Stimulated activated CD4-positive, alpha-beta T cell treated with anti-CD3 and anti-CD28 coated beads, TNF-alpha, amount 100 ng/mL, for 24 hours (primary cell): ENCODE measurements at places on chromosomes 12 and 14.

- no peak for DNase-seq
These were observed 92.6 kb downstream of the DNAI7 start for GRCh38 chr12:25102402-25102801.

DNA sequence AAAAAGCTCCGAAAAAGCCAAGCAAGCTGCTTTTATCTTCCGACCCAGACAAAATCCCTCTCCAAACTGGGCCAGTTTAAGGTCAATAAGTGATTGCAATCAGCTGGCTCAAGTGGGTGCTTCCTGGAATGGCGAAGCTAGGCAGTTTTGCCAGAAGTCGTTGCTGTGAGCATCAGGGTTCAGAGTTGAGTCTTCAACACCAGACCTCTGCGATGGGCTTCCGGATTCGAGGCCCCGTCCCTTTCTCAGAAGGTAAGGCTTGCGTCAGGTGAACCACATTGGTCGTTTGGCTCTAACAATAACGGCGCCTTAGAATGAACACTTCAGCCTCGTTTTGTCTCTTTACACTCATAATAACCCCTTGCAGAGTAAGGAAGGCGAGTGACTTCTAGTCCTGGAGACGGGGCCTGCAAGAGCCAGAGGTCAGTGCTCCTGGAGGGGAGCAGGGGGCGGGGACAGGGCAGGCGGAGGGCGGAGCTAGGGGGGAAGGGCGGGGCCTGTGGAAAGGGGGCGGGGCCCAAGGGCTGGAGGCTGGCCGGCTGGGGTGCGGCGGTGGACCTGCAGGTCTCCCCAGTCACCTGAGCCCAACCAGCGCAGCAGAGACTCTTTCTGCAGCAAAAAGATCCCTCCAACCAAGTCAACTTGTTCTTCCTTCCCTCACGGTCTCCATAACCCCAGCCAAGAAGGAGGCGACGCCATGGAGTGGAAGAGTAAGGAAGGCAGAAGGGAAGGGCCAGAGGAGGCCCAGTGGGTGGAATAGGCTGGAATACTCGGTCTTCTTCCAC, 34.0 kb upstream of the NFYB start:
- DNase-seq = no peak

- DNase-seq = no peak
These were observed 16.8 kb downstream of the CLMN start for GRCh38 chr14:95302667-95303506.

- no peak for DNase-seq
These were observed 253.3 kb upstream of the DIO2 start for GRCh38 chr14:80464531-80465149.

- no peak for DNase-seq
These were observed 94.4 kb downstream of the TBC1D30 start for GRCh38 chr12:64918801-64919200.

- no peak for DNase-seq
These were observed 308.6 kb downstream of the CCDC91 start for GRCh38 chr12:28498850-28499249.

GRCh38 chr12:62916632-62917425, 18.1 kb downstream of the PPM1H start:
- DNase-seq = no peak

GRCh38 chr14:98130691-98131090, 1141.3 kb downstream of the BCL11B start:
- no peak for DNase-seq

DNA sequence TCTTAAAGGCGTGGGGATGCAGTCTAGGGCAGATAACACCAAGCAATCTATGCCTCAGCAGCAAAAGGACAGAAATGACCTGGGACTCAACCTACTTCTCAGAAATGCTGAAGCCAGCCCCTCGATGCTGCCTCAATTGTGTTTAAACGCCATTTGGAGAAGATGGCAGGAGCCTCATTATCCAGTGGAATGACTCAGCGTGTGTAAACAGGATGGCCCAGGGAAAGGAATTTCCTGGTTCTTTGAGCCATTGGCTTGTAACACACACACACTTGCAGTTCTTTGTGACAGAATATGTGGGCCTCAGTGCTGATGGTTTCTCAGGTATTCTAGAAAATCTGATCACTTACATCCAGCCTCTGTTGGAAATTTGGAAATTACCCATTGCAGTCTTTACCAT, 154.3 kb downstream of the NTF3 start:
- DNase-seq = no peak

- no peak for DNase-seq
These were observed 91.5 kb downstream of the FBXW8 start for GRCh38 chr12:117002051-117002817.

DNA sequence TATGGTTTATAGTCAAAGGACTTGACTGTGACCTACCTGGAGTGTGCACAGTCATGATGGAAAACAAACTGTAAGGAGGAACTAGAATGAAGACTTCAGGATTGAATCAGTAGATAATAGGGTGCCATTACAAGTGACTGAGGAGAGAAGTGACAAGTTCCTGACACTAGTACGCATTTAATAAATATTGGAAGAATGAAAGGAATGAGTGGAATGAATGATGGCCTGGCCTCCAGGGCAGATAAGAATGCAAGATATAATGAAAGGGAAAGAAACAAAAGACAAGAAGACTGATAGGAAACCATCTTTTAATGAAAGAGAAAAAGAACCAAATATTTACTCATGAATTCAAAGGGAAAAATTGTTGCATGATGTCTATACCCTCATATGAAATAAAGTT, 44.7 kb upstream of the NEDD1 start:
- no peak for DNase-seq

DNA sequence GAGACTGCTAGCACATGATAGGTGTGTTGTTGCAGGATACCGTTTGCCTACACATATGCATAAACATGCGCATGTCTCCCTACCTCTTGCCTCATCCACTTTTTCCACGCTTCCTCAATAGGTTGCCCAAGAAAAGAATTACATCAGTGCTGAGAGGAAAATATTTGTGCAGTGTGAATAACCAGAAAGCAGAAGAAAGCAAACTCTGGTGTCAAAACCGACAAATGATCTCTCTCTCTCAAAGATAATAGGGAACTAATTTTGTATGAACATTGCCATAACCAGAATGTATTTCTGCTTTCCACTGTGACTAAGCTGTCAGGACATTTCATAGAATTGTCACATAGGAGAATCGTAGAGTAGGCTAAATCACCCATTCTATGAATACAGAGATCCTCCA, 1.3 kb downstream of the CLEC7A start:
- no peak for DNase-seq

DNA sequence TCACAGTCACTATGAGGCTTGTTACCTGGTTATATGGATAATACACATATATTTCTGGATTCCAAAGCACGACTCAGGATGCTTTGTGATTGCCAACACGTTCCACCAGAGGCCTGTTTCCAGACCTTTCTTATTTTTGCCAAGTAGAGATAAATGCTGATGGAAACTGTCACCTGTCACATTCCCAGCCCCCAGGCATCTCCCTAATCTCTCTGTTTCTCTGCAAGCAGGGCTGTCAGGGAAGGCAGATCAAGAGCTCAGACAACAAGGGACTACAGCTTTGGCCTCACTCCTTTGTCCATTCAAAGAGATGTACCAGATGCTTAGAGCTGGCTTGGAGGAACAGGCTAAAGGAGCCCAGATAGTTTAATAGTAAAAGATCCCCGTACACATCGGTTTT, 21.8 kb upstream of the DDHD1 start:
- DNase-seq = no peak

DNA sequence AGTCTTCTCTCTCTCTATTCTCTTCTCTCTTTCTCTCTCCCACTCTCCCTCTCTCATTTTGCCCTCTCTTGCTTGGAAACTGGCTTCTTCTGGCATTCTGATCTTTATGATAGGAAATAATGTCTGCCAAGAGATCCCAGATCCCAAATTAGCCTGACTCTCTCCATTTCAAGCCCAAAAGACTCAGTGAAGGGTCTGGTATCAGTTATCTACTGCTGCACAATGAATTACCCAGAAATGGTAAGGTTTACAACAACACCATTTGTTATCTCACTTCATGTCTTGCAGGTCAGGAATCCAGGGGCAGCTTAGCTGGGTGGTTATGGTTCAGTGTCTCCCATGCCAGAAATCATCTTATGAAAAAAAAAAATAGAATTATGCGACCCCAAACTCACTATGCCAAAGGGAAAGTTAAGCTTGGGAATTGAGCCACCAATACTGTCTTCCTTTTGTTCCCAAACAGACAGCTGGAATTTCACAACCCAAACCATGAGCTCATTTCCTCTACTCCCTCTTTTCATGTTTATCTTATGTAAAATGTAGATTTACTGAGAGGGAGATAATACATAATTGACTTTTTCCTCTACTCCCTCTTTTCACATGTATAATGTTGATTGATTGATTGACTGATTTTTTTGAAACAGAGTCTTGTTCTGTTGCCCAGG, 67.8 kb upstream of the FICD start:
- no peak for DNase-seq

GRCh38 chr12:110998971-110999370, 78.6 kb upstream of the MYL2 start:
- no peak for DNase-seq

DNA sequence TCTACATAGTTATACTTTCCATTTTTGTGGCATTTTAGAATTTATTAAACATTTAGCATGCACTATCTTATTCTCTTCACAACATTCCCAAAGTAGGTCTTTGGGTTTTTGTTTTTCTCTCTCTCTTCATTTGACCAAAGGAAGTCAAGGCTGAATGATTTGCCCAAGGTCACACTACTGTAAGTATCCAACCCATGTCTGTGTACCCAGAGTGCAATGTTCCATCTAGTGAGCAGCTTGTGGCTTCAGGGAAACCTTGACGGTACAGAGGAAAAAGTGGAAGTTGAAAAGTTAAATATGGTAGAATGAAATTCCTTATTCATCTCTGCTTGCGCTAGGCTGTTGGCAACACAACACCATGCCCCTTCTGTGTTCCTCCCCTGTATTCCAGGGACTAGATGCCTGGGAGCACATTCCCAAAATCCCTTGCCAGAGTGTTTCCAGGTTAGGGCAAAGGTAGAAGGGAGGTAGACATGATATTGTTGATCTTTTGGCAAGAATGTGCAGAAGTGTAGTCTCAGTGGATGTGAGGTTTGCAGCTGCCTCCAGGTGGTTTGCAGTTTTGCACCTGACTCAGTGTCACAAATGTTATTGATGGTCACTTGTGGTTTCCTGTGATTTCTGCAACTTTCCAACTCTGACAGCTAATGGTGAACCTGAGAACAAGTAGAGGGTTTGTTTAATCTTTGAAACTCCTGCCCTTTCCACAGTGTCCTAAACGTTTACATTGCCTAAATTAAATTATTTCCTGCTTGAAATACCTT, 196.7 kb downstream of the RMST start:
- DNase-seq = no peak

DNA sequence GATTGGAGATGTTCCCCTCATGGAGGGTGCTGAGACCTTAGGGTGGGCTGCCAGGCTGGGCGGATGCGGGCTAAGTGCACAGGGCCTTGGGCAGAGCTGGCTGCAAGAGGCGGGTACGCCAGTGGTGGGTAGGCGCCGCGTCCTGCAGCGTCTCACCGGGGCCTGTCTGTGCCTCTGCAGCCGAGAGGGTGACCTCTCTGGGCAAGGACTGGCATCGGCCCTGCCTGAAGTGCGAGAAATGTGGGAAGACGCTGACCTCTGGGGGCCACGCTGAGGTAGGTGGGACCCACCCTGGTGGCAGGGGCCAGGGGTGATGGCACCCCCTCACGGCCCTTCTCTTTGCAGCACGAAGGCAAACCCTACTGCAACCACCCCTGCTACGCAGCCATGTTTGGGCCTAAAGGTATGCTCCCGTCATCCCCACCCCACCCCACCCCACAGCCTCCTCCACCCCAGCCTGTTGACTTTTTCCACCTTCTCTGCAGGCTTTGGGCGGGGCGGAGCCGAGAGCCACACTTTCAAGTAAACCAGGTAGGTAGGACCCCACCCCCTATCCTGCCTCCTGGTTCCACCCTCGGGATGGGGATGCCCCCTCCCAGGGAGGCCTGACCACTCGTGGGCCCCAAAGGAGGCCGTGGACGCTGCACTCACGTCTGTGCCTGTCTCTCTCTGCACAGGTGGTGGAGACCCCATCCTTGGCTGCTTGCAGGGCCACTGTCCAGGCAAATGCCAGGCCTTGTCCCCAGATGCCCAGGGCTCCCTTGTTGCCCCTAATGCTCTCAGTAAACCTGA, 1.5 kb downstream of the CRIP1 start:
- peak; percentile 30 for DNase-seq

DNA sequence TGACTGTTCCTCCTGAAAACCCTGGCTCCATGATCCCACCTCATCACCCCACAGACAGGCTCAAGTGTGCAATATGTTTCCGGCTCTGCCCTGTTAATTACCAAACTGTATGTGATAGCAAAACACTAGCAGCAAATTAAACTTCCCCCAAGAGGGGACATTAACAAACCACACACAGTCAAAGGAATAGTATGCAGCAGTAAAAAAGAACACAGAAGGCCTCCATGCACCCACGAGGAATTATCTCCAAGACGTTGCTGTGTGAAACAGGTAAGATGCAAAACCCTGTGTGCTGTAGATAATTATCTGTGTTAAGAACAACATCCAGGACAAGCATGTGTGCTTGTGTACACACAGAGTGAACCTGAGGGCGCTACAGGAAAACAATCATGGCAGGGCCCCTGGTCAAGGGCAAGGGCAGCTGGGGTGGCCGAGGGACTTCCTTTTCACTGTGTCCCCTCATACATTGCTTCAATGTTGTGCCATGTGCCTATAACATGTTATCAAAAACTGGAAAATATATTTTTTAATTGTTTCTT, 35.8 kb downstream of the ITPK1 start:
- no peak for DNase-seq

- DNase-seq = no peak
These were observed 2.2 kb downstream of the NCKAP5L start for GRCh38 chr12:49825971-49826421.
